ENCODE measurements at places on chromosomes 3 and 15. TPM values are rescaled to one million over a fixed set of nuclear protein-coding genes. Genes with fewer than 3 reads are reported as not detected.

GRCh38 chr15:93837450-93837849 is 393.9 kb upstream of the MCTP2 start:
- H3K4me3 ChIP-seq, result no peak overlapping the region
- no peaks in the 10 kb centered on the region for H3K27me3 ChIP-seq
- no peaks in the 10 kb centered on the region for H3K4me1 ChIP-seq
- DNase-seq, result no peak
- no peak overlapping the region for H3K27ac ChIP-seq
- H3K36me3 ChIP-seq, result no peaks in the 10 kb centered on the region

DNA sequence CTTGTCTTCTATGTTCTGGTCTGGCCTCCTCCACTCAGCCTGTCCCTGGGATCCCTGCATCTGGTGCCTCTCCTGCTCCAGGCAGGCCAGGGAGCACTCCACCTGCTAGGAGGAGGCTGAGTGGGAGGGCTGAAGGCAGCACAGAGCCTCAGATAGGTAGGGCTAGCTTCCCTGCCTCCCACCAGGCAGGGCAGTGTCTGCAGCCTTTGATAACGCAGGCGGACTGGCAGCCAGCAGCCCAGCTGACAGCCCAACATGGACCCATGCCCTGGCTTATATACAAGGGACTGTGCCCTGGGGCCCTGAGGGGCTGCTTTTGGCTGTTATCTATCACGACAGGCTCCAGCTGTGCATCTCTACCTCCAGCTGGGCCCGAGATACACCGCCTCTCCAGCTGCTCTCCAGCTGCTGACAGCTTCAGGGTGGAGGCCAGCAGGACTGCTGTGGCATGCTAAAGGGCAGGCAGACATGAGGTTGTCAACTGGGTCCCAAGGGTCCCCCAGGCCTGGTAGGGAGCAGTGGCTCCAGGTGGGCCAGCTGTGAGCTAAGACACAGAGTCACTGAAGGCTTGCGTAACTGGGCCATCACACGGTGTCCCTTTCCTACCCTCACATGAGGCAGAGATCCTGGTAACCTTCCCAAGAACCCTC is 5.2 kb upstream of the CLK3 start:
- no peaks in the 10 kb centered on the region for H3K36me3 ChIP-seq
- H3K4me3 ChIP-seq, result no peak overlapping the region
- H3K4me1 ChIP-seq, result peaks cover 12% of the 10 kb centered on the region
- H3K27ac ChIP-seq, result no peak overlapping the region
- no peak for DNase-seq

DNA sequence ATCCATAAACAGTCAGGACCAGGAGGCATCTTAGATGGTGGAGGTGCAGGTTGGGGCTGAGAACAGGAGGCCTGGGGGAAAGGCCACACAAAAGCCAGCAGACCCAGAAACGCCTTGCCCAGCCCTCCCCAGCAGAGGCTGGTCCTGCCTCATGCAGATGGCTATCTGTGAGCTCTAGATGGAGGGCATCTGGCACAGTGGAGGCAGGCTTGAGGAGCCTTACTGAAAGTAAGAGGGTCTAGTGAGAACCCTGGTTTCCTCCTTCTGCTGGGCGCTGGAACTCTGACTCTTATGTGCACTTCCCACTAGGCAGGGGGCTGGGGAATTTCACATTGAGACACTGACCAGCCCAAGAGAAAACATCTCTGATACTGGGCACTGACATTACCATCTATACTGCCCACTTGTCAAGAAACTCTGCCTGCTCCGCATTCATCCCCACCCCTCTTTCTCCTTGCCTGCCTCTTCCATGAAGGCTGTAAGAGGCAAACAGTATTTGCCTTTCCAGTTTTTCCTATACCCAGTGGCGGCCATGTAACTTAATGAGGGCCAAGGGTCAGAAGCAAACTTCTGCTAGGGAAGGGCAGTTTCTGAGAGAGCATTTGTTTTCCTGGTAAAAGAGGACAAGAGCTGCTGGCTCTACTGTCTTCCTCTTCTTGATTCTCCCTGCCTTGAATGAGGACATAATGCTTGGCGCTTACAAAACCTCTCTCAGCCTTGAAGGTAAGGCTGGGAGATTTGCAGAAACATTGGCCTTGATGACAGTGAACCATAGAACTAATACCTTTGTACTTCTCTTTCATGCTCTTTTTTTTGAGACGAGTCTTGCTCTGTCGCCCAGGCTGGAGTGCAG is 4.4 kb upstream of the SCN5A start:
- DNase-seq, result no peak
- H3K27ac ChIP-seq, result no peak overlapping the region
- H3K4me1 ChIP-seq, result peaks cover 4% of the 10 kb centered on the region
- no peak overlapping the region for H3K4me3 ChIP-seq

- peaks cover 52% of the 10 kb centered on the region for H3K36me3 ChIP-seq
- no peak overlapping the region for H3K27ac ChIP-seq
- H3K4me1 ChIP-seq, result peaks cover 48% of the 10 kb centered on the region
- H3K4me3 ChIP-seq, result no peak overlapping the region
- no peak for DNase-seq
Measured at GRCh38 chr15:74011610-74012009, 17.1 kb downstream of the PML start.

DNA sequence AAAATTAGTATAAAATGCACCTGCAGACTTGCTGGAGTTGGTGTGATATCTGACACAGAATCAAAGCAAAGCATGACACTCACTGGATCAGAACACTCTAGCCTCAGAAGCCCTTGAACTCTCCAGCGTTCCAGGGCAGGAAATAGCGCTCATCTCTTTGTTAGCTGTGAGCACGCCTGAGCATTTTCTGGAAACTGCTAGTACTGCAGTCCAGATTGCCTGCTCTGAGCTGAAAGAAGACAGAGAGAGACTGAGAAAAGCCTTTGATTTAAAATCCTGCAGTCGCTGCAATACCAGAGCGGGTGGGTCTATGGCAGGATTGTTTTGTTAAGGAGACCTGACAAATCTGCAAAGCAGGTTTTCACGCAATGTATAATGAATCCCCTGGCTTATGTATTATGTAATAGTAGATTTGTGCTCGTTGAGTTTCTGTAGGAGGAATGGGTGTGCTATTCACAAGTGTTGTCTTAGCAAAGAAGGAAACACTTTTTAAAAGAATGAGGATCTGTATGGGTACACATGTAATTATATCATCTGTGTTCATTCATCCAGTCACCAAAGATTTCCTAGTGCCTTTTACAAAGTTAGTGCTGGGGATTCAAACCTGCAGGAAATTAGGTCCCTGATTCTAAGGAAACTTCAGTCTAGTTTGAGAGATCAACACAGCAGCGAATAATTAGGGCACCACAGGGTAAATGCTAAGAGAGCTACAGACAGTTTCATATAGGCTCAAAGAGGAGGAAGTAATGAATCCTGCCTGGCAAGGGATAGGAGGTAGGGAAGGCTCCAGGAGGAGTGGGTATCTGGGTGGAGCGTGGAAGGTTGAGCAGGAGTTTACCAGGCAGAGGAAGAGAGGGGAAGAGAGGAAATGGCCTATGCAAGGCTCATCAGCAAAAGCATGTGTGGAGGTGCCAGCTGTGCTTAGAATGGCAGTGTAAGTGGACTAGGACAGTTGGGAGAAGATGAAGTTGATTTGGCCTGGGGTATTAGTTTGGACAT is 26.1 kb upstream of the MGLL start:
- H3K27ac ChIP-seq, result no peak overlapping the region
- H3K4me3 ChIP-seq, result no peak overlapping the region
- DNase-seq, result no peak
- H3K4me1 ChIP-seq, result no peaks in the 10 kb centered on the region
- H3K27me3 ChIP-seq, result peaks cover 7% of the 10 kb centered on the region
- H3K36me3 ChIP-seq, result no peaks in the 10 kb centered on the region

DNA sequence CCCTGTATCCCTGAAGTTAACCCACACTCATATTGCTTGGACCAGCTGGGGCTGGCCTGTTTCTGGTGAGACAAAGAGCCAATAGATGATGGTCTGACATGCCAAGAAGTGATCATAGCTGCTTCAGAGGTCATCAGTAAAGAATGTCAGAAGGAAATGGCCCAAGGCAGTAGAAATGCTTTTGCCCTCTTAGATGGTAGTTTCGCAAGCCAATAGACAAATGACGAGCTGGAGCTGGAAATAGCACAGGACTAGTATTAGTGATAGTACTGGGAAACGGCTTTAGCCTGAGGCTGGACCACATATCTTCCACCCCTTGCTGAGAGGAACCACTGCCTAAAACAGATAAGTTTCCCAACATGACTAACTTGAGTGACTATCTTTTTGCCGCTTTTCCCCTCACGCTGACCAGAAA is 176.1 kb upstream of the THBS1 start:
- no peaks in the 10 kb centered on the region for H3K4me1 ChIP-seq
- DNase-seq, result no peak
- no peaks in the 10 kb centered on the region for H3K36me3 ChIP-seq

- H3K27ac ChIP-seq, result no peak overlapping the region
- no peaks in the 10 kb centered on the region for H3K27me3 ChIP-seq
- no peaks in the 10 kb centered on the region for H3K36me3 ChIP-seq
- H3K4me3 ChIP-seq, result no peak overlapping the region
- no peaks in the 10 kb centered on the region for H3K4me1 ChIP-seq
- no peak for DNase-seq
Measured at GRCh38 chr3:6737630-6738029, 123.3 kb upstream of the GRM7 start.

GRCh38 chr3:41195946-41196345 is 3.4 kb upstream of the CTNNB1 start:
- H3K27ac ChIP-seq, result no peak overlapping the region
- H3K4me3 ChIP-seq, result no peak overlapping the region
- H3K4me1 ChIP-seq, result peaks cover 4% of the 10 kb centered on the region
- DNase-seq, result no peak
- H3K36me3 ChIP-seq, result peaks cover 3% of the 10 kb centered on the region

- H3K4me1 ChIP-seq, result peaks cover 10% of the 10 kb centered on the region
- DNase-seq, result no peak
- H3K27ac ChIP-seq, result no peak overlapping the region
- H3K36me3 ChIP-seq, result no peaks in the 10 kb centered on the region
- H3K27me3 ChIP-seq, result peaks cover 12% of the 10 kb centered on the region
Measured at GRCh38 chr3:12427551-12427950, 56.7 kb upstream of the TSEN2 start.

DNA sequence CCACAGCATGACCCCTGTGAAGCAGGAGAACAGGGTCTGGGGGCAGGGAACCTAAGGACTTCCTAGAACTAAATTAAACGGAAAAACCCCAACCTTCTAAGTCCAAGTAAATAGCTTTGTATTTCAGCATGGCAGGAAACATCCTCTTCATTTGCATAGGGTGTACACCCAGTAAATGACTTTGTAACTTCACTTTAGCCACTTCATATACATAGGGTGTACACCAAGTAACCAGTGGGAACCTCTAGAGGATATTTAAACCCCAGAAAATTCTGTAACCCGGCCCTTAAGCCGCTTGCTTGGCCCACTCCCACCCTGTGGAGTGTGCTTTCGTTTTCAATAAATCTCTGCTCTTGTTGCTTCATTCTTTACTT is 41.8 kb downstream of the FSD2 start:
- H3K4me1 ChIP-seq, result peaks cover 4% of the 10 kb centered on the region
- DNase-seq, result no peak
- peaks cover 12% of the 10 kb centered on the region for H3K36me3 ChIP-seq
- no peak overlapping the region for H3K27ac ChIP-seq

DNA sequence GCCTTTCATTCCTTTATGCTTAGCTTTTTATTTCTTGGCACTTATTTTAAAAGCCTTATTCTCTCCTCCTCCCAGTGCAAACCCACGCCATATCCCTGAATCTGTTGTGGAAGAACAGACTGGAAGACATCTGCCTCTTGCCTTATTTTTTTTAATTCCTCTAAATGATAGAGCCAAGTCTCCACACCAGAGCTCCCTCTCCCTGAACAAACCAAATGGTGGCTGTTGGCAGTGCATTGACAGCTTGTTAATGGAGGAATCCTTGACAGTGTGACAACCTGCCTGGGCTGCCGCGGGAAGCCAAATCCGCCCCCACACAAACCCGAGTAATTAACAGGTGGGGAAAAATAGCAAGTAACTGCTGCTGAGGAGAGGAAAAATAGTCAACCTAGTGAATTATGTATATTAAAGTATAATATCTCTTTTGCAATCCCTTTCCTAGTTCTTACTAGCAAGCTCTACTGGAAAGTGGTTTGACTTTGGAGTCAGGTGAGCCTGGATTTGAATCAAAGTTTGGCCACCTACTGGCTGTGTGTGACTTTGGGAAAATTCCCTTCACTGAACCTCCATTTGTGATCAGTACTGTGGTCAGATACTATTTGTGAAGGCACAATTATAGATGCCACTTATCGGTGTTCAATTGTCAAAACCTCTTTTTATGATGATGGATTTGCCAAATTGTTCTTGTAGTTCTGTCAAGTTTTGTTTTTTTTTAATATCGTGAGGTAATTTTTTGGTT is 589.6 kb downstream of the PDCD6IP start:
- H3K36me3 ChIP-seq, result no peaks in the 10 kb centered on the region
- no peak overlapping the region for H3K27ac ChIP-seq
- H3K4me3 ChIP-seq, result no peak overlapping the region
- no peaks in the 10 kb centered on the region for H3K27me3 ChIP-seq
- H3K4me1 ChIP-seq, result no peaks in the 10 kb centered on the region
- DNase-seq, result no peak

GRCh38 chr3:150055332-150055731 is 84.6 kb upstream of the PFN2 start:
- H3K4me1 ChIP-seq, result no peaks in the 10 kb centered on the region
- DNase-seq, result no peak
- no peaks in the 10 kb centered on the region for H3K36me3 ChIP-seq
- H3K27me3 ChIP-seq, result peaks cover 26% of the 10 kb centered on the region
- H3K27ac ChIP-seq, result no peak overlapping the region

- H3K4me3 ChIP-seq, result no peak overlapping the region
- no peaks in the 10 kb centered on the region for H3K36me3 ChIP-seq
- peaks cover 4% of the 10 kb centered on the region for H3K27me3 ChIP-seq
- H3K27ac ChIP-seq, result no peak overlapping the region
Measured at GRCh38 chr3:14303336-14304100, 98.9 kb upstream of the SLC6A6 start.

- peak; percentile 7 for DNase-seq
- H3K4me1 ChIP-seq, result no peaks in the 10 kb centered on the region
- H3K4me3 ChIP-seq, result no peak overlapping the region
- peaks cover 6% of the 10 kb centered on the region for H3K36me3 ChIP-seq
- H3K27ac ChIP-seq, result no peak overlapping the region
Measured at GRCh38 chr3:33144433-33144832, 30.6 kb downstream of the CRTAP start.

Gene CHRNA7
- total RNA-seq, result not detected

Gene ARHGEF26
- not detected for total RNA-seq

Gene GRIP2
- not detected for total RNA-seq

Gene SRP14
- total RNA-seq, result 161 TPM

Gene CYP11A1
- 0.30 TPM for total RNA-seq

Gene MYL3
- not detected for total RNA-seq

Gene CD96
- total RNA-seq, result 74.8 TPM

Gene CELSR3
- total RNA-seq, result 18.6 TPM
